ENCODE measurements at places on chromosomes 5 and 9.

- no peak for DNase-seq
Observed at GRCh38 chr9:70385426-70385825, 29.0 kb downstream of the KLF9 start.

DNA sequence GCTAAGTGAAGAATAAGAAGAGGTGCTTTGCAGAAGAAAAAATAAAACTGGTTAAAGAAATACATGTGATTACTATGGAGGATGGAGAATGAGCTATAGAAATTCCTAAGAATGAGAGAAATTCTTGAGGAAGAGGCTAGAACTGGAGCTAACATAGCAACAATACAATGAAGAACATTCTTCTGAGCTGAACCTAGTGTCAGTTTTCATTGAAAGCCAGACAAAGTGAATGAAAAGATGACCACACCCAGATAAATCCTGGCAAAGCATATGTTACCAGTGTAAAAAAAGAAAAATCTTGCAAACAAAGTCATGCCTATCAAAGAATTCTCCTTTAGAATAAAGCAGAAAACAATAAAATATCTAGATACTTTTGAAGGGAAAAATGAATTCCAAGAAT is 39.6 kb downstream of the SGCD start:
- no peak for DNase-seq

- DNase-seq, result no peak
Observed at GRCh38 chr5:143047091-143047490, 276.9 kb downstream of the ARHGAP26 start.

DNA sequence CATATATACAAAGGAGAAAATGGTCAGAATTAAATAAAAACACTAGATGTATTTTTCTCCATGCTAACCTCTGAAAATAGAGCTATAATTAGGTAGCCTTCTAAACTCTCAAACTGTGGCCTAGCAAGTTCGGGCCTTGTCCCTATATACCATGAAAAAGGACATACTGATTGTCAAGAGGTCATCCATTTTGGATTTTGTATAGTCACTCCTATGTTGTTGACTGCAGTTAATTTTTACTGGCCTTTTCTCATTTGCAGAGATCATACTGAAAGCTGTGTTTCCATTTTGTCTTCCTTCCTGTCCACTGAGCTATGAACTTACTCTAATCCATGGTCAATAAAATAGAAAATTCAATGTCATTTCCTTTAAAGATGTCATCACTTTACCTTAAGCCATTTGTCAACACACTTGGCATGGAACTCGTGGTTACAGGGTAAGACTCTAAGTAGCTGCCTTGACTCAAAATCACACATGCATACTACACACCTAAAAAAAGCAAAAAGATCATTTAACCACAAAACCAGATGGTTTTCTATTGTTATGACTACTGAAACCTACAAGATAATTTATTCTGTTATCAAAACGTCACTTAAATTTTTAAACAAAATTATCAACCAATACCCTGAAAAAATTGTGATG is 58.0 kb downstream of the RNF38 start:
- no peak for DNase-seq

- no peak for DNase-seq
Observed at GRCh38 chr9:97412626-97413385, 910 bp downstream of the TDRD7 start.

GRCh38 chr5:6843335-6843734 is 130.1 kb downstream of the TENT4A start:
- no peak for DNase-seq

- DNase-seq, result no peak
Observed at GRCh38 chr5:10168254-10168653, 81.4 kb downstream of the ATPSCKMT start.

DNA sequence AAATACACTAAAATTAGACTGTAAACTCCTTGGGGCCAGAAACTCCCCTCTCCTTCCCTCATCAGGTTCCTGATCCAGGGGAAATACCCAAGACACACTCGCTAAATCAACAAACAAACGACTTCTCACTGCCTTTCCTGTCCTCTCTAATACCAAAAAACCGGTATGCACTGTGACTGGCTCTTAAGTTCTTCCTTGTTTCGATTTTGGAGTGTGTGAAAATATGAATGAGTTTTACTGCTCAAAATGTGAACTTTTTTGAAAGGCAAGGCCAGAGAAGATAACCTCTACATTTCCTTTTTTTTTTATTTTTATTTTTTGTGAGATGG is 81.1 kb upstream of the EPB41L4B start:
- no peak for DNase-seq

GRCh38 chr5:131147258-131147657 is 17.8 kb downstream of the HINT1 start:
- DNase-seq, result no peak

GRCh38 chr5:168960497-168960896 is 340.4 kb downstream of the SLIT3 start:
- no peak for DNase-seq

DNA sequence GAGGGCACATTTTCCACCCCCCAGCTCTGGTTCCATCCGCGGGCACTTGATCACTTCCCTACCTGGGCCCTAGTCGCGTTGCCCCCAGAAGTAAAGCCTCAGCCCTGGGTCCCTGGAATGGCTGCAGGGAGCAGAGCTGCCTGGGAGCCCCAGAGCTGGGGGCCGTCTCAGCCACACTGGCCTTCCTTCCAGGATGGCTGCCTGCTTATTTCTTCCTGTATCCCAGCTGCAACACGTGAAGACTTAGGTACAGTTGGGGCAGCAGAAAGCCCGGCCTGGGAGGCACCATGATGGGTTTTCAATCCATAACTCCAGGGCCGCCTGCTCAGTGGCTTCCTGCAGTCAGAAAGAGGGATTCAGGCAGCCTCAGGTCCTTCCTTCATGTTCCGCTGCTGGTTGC is 232.3 kb downstream of the IRX2 start:
- DNase-seq, result no peak

GRCh38 chr5:81838307-81838906 is 87.5 kb upstream of the SSBP2 start:
- DNase-seq, result no peak

- DNase-seq, result no peak
Observed at GRCh38 chr9:37574241-37574721, 1.9 kb downstream of the FBXO10 start.

- no peak for DNase-seq
Observed at GRCh38 chr5:149740866-149741459, 10.9 kb downstream of the PPARGC1B start.

GRCh38 chr5:118580949-118581348 is 407.4 kb downstream of the DTWD2 start:
- peak; percentile 50 for DNase-seq

GRCh38 chr5:154767576-154767975 is 12.4 kb downstream of the LARP1 start:
- no peak for DNase-seq

GRCh38 chr5:110441035-110441434 is 285.4 kb downstream of the TMEM232 start:
- peak; percentile 38 for DNase-seq

DNA sequence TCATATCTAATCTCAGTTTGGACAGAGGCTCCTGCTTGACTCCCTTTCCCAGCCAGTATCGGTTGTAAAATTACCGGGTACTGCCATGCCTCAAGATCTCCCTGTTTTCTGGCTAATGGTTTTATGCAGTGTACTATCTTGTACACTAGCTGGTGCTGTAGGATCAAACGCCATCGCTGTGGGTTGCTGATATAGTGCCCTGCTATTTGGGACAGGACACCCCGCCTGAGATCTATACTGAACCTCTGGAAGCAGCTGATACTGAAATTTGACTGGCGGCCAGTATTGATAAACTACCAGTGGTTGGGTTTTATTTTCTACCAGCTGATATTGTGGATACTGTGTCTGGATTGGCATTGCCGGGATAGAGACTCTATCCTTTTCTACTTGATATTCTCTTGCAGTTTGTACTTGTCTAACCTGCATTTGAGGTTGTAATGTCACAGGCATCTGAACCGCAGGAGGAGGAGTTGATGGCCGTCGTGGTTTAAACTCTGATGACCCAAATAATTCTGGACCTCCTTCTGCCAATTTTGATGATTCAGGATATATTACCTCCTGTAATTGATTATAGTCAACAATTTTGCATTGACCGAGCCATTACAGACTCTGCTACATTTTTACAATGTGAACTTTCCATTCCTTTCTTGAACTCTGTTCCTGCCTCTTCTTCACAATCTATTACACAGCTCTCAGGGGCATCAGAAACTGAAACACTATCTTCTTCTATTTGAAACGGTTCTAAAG is 112.5 kb upstream of the LARP1 start:
- DNase-seq, result no peak

- DNase-seq, result peak; percentile 20
Observed at GRCh38 chr5:110623874-110624273, 102.6 kb downstream of the TMEM232 start.

DNA sequence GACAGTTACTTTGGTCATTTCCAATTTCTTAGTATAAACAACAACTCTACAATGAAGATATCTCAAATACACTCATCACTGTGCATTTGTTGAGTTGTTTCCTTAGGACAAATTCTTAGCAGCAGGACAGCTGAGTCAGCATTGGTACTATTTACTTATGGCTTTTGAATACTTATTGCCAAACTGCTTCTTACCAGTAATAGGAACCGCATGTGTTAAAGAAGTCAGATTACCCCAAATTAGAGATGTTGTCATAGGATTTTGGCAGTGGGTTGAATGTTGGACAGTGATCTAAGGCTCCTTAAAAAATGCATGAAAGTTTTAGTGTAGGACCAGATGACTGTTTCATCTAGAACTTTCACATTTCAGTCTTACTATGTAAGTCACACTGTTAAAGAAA is 280.1 kb upstream of the DMRT1 start:
- peak; percentile 41 for DNase-seq

- DNase-seq, result no peak
Observed at GRCh38 chr5:77294185-77294584, 83.7 kb downstream of the PDE8B start.

GRCh38 chr5:52814352-52815148 is 26.8 kb downstream of the ITGA1 start:
- no peak for DNase-seq

- no peak for DNase-seq
Observed at GRCh38 chr9:129751841-129752801, 721 bp downstream of the PTGES start.

GRCh38 chr9:843427-843785 is 1.9 kb downstream of the DMRT1 start:
- DNase-seq, result no peak

GRCh38 chr5:87541033-87541432 is 128.3 kb upstream of the CCNH start:
- DNase-seq, result peak; percentile 63

GRCh38 chr9:76969716-76970115 is 49.7 kb upstream of the FOXB2 start:
- no peak for DNase-seq

- no peak for DNase-seq
Observed at GRCh38 chr5:176383961-176384360, 4.4 kb downstream of the NOP16 start.

DNA sequence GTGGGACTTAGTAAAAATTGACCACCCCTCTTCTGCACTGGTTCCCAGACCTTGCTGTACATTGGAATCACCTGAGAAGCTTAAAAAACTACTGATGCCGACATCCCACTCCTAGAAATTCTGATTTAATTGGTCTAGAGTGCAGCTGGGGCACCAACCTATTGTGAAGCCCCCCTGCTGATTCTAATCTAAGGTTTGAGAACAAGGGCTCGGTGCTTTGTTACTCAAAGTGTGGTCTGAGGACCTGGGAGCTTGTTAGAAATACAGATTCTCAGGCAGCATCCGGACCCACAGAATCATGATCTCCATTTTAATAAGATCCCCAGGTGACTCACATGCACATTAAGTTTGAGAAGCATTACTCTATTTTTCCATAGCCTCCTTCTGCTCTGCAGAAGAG is 57.8 kb upstream of the LPAR1 start:
- DNase-seq, result no peak

GRCh38 chr5:81214848-81215247 is 18.3 kb upstream of the CKMT2 start:
- DNase-seq, result no peak

DNA sequence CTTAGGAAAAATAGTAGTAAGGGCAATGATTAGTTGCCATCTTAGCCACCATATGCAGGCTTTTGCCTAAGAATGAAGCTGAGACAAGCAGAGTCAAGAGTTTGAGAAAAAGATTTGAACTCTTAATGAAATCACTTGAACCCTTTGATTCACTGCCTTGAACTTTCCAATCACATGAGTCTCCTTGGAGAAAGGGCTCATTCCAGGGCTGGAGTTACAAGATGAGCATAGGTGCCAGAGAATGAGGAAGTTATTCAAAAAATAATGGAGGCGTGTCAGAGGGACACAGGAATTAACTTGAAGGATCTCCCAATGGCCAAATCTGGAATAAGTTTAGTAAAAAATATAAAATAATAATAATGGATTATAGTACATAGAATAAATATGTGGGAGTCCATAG is 35.3 kb downstream of the MAT2B start:
- no peak for DNase-seq

GRCh38 chr5:72908664-72909063 is 47.2 kb upstream of the FCHO2 start:
- DNase-seq, result no peak

- DNase-seq, result no peak
Observed at GRCh38 chr5:171420431-171421241, 1.2 kb downstream of the FGF18 start.

GRCh38 chr9:6147846-6148245 is 67.8 kb upstream of the IL33 start:
- no peak for DNase-seq

- no peak for DNase-seq
Observed at GRCh38 chr9:88234114-88234513, 95.8 kb upstream of the SPATA31C2 start.

DNA sequence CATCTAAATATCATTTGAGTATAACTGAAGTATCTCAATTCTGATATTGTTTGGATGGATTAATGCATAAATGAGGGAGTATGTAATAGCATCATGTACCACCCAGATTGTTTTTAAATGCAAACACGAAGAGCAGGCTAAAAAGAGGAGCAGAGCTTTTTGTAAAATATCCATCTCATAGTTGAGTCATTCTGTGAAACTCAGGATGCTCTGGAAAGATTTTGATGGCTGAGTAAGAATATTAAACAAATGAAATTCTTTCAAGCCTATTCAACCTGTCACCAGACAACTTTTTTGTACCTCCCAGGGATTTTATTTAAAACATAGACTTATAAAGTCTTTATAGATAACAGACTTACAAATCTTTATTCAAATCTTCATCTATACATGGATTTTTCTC is 625.9 kb downstream of the TLE4 start:
- DNase-seq, result peak; percentile 23

DNA sequence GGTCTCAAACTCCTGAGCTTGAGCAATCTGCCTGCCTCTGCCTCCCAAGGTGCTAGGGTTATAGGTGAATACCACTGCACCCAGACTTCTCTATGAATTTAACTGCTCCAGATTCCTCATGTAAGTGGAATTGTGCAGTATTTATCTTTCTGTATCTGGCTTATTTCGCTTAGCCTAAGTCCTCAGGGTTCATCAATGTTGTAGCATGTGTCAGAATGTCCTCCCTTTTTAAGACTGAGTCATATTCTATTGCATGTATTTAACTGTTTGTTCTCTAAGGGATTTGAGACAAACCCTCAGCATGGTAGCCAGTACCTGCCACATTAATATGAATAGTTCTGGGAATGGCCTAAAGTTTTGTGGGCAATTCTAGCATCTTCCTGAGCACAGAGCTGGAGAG is 53.9 kb upstream of the TUT7 start:
- no peak for DNase-seq

- no peak for DNase-seq
Observed at GRCh38 chr5:88548136-88548805, 279.6 kb upstream of the TMEM161B start.

- no peak for DNase-seq
Observed at GRCh38 chr9:134136996-134137299, 1.1 kb downstream of the WDR5 start.

All from HS-5 (cell line).